ENCODE measurements at places on chromosomes 1 and 21.
A peak's percentile ranks its signal among the peaks of the same experiment; 100 is the strongest.

DNA sequence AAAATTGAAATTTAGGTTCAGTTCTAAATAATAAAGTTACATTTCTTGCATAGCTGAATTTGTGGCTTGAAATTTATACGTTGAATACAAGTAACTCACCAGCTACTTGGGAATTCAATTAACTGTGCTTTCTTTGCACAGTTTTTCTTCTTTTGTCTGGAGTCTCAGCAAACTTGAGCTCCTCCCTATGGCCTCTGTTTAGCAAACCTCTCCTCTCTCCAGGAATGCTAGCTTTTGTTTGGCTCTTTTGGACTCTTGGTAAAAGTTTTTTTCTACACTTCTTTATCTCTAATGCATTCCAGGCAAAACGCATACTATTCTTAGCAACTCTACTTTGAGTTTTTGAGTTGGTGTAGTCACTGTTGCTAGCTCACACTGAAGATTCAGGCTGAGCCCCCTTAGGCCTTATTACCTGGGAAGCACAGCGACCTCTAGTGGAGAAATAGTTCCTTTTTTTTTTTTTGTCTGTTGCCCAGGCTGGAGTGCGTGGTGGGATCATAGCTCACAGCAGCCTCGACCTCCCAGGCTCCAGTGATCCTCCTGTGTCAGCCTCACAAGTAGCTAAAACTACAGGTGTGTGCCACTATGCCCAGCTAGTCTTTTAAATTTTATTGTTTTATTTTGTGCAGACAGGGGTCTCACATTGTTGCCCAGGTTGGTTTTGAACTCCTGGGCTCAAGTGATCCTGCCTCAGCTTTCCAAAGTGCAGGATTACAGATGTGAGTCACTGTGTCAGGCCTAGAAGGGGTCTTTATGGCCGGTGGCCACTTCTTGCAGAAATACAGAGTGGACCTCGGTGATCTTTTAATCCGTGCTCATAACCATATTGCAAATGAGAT, 61.7 kb downstream of the CASQ2 start:
- peak; percentile 21 for DNase-seq

DNA sequence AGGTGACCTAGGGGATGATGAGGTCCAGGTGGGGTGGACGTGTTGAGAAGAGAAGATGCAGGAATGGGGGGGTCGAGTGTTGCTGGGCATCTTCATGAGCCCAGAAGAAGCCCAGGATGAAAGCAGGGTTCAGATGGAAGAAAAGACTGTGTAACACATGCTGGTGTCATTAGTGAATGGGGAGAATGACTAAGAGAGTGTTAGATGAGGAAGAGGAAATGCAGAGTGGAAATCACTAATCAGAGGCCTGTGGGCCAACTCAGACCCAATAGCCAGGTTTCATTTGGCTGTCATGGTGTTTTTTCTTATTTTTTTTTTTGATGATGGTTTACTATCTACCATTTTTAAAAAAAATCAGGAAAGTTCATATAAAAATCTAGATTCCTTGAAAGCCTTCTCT, 180.8 kb upstream of the CAMK1G start:
- no peak for DNase-seq

- DNase-seq = peak; percentile 43
Measured at GRCh38 chr1:161044908-161045735, 655 bp downstream of the USF1 start.

GRCh38 chr1:208243967-208244916, at the start of gene PLXNA2:
TSS of gene PLXNA2 (minus strand) at chr1:208244384. CDS start at chr1:208217922, 26,462 bp downstream.
- DNase-seq = peak; percentile 89

DNA sequence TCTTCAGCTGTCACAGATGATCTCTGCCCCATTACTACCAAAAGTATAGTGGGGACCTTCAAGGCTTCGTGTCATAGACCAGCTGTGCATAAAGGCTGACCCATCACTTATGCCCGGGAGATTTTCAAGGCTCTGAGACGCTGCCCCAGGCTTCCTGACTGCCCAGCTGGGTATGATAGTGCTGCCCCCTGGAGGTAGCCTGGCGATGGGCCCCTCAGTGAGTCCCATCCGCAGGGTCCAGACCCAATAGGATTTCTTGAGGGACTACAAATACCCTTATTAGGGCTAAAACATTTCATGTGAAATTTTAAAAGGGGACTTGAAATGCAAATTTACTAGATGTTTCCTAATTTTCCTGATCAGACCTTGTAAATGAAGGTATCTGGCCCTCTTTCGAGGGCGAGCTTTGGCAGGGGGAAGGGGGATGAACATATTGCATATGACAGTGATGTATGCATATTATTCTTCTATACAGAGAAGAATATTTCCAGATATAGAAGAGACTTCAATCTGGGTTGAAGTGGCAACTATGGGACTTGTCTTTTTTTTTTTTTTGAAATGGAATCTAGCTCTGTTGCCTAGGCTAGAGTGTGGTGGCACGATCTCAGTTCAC, 11.7 kb upstream of the FCMR start:
- no peak for DNase-seq

- DNase-seq = peak; percentile 8
Measured at GRCh38 chr1:167221126-167221737, 546 bp downstream of the POU2F1 start.

DNA sequence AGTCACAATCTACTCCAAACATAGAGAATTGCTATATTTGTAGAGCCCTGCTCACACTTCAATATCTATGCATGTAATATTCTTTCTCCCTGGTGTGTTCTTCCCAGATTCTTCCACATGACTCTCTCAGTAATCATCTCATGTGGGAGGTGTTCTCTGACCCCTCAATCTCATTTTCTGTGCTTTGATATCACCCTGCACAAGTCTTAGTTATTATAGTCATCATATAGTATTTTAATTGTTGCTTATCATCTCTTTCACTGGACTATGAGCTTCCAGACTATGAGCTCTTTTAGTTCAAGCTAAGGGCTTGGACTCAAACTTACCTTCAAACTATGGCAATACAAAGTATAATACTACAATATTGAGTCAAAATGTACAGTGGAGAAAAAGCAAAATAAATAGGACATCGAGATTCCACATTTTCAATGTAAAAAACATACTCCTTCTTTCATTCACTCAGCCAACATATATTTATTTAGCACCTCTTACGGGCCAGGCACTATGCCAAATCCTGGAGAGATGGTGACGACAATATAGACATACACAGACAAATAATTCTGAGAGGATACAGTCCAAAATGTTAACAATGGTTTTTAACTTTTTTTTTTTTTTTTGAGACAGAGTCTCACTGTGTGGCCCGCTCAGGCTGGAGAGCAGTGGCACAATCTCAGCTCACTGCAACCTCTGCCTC, 12.7 kb downstream of the TESK2 start:
- no peak for DNase-seq

GRCh38 chr1:42765269-42765668, 1.6 kb downstream of the P3H1 start:
- no peak for DNase-seq

GRCh38 chr1:206797534-206798383, 25.5 kb upstream of the IL10 start:
- DNase-seq = no peak
